ENCODE measurements at places on chromosomes 11 and 22.

DNA sequence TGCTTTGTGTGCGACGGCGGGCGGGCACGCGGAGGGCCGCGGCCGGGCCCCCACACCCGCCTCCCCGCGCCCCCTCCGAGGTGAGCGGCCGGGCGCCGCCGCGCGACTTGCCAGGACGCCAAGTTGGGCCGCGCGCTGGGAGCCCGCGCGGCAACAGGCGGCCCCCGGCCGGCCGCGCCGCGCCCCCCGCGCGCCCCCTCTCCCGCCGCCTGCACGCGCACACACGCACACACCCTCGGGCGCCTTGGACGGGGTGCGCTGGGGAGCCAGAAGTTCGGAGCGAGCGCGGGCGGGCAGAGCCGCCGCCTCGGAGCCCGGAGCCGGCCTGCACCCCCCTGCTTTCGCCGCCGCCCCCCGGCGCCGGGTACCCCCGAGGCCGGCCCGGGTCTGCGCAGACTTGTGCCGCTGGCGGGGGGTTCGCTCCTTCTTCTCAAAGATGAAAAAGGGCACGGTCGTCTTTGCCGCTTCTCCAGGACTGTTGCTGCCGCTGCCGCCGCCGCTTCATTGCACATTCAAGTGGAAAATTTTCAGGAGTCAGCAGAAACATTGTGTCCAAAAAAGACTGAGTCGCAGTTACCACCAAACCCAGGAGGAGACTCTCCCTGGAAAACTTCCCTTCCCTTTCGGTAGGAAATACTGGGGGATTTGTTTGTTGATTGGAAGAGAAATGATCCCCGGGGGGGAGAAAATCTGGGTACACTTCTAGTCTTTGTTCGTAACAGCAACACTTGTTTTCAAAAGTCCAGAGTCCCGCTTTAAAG, 895 bp downstream of the TEAD1 start:
- no peak for DNase-seq

DNA sequence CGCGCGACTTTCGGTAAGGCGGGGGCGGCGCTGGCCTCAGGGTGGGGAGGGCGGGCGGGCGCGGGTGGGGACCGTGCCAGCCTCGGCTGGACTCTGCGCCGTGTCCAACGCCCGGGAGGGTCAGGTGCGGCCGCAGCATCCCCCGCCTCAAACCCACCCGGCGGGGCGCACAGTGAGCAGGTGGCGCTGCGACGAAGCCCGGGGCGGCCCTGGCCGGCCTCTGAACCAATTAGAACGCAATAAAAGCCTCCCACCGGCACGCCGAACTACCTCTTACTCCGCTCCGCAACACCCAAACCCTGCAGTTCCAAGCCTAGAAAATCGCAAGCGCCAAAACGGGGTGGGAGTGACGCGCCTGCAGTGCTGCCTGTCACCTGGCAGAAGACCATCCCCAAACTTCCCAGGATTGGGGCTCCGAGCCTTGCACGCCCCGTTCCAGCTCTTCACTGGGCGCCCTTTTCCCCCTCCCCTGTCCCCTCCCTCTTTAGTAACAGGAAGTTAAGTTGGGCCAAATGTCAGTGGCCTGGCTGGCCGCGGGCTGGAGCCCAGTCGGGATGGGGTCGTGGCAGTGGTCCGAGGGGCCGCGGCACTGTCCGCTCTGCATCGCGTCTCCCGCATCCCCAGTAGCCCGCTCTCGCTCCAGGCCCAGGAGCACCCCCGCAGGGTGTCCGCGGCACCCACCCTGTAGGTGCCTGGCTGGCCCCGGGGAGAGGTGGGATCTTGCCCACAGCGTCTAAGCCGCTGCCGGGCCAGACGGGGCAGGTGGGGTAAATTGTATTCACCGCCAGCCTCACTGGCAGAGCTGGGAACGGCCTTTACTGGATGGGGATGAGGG, 541 bp downstream of the MICAL2 start:
- no peak for DNase-seq

GRCh38 chr11:129435499-129436245, 60.0 kb downstream of the BARX2 start:
- no peak for DNase-seq

GRCh38 chr22:19271856-19272535, 19.5 kb downstream of the CLTCL1 start:
- no peak for DNase-seq

DNA sequence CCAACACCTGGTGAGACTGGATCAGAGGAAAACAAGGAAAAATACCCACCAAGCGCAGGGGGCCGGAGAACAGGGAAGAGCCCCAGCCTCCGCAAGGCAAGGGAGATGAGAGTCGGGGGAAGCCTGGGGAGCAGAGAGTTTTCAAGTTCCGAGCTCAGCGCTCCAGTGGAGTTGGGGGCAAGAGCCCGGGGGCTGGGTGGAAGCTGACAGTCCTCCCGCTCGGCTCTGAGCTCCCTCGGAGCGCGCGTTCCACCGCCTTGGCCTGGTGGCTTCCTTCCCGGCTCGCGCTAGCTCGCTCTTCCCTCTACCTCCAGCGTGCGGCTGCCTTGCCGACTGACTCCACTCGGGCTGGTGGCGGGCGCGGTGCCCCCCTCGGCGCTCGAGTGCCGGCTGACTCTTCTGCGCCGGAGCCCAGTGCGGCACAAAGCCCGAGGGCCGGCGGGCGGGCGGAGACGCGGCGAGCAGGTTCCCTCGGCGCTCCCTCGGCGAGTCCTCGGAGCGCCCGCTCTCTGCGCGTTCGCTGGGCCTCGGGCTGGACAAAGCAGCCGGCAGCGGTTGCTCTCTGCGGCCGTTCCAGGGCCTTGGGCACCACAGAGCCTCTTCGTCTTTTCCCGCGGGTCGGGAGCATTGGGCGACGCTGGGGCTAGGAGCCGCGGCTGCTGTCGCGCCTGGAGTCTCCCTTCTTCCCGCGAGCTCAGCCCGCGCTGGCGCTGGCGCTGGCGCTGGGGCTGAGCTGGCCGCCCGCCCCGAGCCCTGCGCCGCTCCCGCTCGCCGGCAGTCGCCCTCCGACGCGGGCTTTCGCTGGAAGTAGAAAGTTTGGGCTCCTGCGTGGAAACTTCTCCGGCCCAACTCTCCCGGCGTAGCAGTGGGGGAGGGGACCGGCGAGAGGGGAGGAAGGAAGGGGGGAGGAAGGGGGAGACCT, 1.0 kb downstream of the PAX6 start:
- DNase-seq: no peak

DNA sequence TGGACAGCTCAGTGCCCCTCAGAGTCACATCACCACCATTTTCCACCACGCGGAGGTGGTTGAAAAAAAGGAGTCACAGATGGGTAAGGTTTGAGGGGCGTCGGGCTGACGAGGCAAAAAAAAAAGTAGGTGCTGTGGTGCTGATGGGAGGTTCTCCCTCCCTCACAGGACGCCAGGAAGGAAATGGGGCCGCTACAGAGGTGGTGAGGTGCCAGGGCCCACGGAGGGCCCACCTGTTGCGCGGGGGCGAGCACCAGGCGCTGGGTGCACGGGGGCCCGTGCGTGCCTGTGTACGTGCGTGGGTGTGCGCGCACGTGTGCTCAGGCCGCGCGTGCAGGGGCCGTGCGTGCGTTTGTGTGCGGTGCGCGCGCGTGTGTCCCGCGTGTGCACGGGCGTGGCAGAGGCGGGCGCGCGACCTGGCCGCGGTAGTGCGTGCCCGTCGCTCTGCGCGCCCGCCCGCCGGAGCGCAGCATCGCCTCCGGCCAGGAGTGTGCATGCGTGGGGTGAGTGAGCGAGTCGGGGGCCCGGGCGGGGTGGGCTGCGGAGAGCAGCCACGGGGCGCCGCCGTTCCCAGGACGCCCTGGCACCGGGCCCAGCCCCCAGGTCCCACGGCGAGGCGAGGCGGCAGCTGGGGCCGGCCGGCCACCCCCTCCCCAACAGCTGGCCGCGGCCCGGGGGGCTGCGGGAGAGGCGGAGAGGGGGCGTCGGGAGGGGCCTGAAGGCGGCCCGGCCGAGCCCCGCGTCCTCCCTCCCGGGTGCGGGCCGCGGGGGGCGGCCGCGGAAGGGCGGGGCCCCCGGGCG, 2.8 kb downstream of the PDGFB start:
- DNase-seq: peak; percentile 57
